IMR-90 (cell line): ENCODE measurements at places on chromosomes 6 and 20. TPM values are rescaled to one million over a fixed set of nuclear protein-coding genes. Genes with fewer than 3 reads are reported as not detected.
A peak's percentile ranks its signal among the peaks of the same experiment; 100 is the strongest.

DNA sequence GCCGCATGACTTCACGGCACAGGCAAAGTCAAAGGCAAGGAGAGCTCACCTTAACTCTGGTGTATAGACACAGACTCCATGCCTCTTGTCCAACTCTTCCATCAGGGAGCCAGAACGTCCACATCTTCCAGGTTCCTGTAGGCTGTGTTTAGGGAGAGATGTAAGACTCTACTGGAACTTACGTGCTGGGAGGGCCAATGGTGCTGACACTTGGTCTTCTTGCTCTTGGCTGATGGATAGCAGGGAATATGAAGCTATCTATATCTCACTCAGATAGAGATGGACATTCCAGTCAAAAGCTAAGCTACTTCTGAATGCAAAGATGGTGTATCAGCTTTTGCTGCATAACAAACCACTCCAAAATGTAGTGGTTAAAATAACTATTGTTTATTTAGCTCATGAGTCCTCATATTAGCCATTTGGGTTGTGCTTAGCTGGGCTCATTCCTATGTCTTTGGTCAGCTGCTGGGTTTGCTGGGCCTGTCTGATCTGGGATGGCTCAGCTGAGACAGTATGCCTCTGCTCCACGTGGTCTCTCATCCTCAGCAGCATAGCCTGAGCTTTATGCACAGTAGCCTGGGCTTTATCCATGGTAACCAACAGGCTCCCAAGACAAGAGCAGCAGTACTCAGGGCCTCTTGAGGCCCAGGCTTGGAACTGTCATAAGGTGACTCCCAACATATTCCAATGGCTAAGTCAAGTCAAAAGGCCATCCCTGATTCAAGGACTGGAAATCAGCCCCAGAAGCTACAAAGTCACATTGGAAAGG lies 111.6 kb downstream of the SNX5 start:
- no peaks in the 10 kb centered on the region for H3K36me3 ChIP-seq
- H3K27me3 ChIP-seq: no peaks in the 10 kb centered on the region; the same call in 1 of the 2 replicates
- H3K27ac ChIP-seq: no peak overlapping the region
- DNase-seq: no peak

- no peaks in the 10 kb centered on the region for H3K27me3 ChIP-seq
- H3K27ac ChIP-seq: no peak overlapping the region
- H3K4me1 ChIP-seq: no peaks in the 10 kb centered on the region
- H3K36me3 ChIP-seq: peaks cover 21% of the 10 kb centered on the region; the same call in 1 of the 2 replicates
- H3K4me3 ChIP-seq: no peak overlapping the region
Observed at GRCh38 chr6:39897698-39898097, 36.6 kb downstream of the MOCS1 start.

DNA sequence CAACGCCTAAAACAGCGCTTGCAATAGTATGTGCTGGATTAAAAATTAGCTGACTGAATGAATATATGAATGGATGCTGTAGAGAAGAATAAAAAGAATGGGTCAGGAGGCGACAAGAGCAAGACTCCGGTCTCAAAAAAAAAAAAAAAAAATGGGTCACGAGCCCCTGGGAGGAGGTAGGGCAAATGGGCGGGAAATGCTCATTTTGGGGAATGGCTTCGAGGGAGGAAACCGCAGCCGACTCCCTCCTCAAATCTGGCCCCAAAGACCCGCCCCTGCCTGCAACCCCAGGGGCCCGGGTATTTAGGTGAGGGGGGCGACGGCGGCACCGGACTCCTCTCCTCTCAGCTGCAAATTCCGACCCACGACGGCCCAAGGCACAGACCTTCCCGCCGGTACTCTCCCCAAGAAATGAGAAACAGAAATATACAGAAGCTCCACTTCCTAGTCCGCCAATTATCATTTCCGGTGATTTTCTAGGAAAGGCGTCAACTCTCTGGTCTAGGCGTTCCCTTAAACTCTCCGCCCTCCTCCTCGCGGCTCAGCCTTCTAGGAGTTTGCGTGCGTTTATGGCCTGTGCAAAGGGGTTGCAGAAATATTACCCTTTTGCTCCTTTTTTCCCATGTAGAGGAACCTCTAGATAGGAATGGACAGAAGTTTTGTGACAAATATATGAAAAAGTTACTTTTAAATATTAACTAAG lies at the start of gene ZNF311:
Gene ZNF311 (minus strand): TSS at position 133 of the 703 bp plus-strand sequence. CDS start 1,361 bp downstream, outside the sequence.
- no peaks in the 10 kb centered on the region for H3K36me3 ChIP-seq
- peak within 1 kb of the TSS; percentile 75 for H3K4me3 ChIP-seq
- H3K27me3 ChIP-seq: no peaks in the 10 kb centered on the region; the same call in 1 of the 2 replicates
- peak; percentile 43 for DNase-seq

DNA sequence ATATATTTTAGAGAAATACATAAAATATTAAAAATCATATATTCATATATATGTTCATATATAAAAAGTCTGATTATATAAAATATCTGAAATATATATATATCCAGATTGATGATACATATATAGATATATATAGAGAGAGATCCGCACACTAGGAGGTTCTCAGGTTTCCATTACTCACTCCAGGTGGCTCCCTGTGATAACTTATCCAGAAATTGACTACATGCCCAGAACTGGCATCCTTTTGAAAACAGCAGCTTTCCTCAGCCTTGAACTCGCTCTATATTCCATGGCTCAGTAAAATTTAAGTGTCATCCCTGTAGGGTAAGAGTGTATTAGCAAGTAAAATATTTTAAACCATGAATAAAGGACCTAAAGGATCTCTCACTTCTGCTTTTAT lies 206.8 kb downstream of the TINAG start:
- H3K4me1 ChIP-seq: no peaks in the 10 kb centered on the region
- peak; percentile 2 for DNase-seq
- no peak overlapping the region for H3K27ac ChIP-seq
- no peak overlapping the region for H3K4me3 ChIP-seq
- H3K36me3 ChIP-seq: no peaks in the 10 kb centered on the region

DNA sequence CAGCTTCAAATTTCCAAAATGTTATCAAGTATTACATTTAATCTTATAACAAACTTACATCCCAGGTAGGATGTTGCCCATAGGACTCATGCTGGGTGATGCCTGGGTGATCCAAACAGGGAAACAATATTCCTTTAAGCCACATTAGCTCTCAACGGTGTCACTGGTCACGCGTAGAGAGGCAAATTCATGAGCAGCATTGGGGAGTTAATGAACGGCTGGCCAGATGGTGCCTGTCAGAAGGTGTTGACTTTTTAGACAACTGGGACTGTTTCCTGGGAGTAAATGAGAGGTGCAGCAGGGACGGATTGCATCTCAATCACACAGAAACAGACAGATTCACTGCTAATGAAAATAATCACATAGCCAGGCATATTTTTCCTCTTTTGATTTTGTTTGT lies 83.3 kb upstream of the ID4 start:
- no peaks in the 10 kb centered on the region for H3K36me3 ChIP-seq
- H3K27me3 ChIP-seq: no peaks in the 10 kb centered on the region
- H3K4me1 ChIP-seq: peaks cover 6% of the 10 kb centered on the region
- H3K27ac ChIP-seq: no peak overlapping the region

- H3K27ac ChIP-seq: no peak overlapping the region
- H3K4me1 ChIP-seq: no peaks in the 10 kb centered on the region
- H3K36me3 ChIP-seq: 0 out of 2 replicates have a peak, but pooled peaks cover 2% of the 10 kb centered on the region
- no peaks in the 10 kb centered on the region for H3K27me3 ChIP-seq
Observed at GRCh38 chr6:154901876-154902552, 93.1 kb upstream of the TIAM2 start.

GRCh38 chr6:91273729-91274128 lies 686.9 kb upstream of the MAP3K7 start:
- H3K4me3 ChIP-seq: no peak overlapping the region
- H3K27ac ChIP-seq: no peak overlapping the region
- no peak for DNase-seq
- H3K36me3 ChIP-seq: no peaks in the 10 kb centered on the region
- no peaks in the 10 kb centered on the region for H3K4me1 ChIP-seq
- no peaks in the 10 kb centered on the region for H3K27me3 ChIP-seq

DNA sequence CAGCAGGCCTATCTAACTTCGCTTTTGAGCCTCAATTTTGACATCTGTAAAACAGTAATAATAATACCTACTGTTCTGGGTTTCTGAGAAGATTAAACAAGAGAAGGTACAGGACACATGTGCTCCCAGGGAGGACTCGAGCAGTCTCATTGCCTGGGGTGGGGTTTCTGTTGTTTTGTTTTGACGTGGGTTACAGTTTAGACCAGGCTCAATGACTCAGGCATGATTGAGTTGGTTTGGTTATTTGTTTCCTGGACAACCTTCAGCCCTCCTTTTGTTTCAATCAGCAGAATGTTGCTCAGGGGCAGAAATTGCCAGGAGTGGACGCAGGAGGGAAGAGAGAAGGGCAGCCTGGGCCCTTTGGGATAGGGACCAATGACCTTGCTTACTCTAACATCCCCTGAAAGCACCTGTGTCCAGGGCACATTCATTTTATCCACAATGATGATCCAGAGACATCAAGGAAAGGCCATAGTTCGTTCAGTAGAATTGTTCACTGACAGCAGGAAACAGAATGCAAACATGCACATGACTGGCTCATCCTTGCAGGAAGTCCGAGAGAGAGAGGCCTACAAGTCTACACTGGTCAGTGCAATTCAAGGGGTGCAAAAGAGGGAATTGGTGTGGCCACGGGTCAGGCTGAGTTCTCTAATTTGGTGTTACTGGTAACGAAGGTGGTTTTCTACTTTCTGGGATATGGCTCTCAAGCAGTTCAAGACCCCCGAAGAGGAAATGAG lies 74.5 kb upstream of the MRPS10 start:
- H3K36me3 ChIP-seq: peaks cover 5% of the 10 kb centered on the region; the same call in 1 of the 2 replicates
- H3K27ac ChIP-seq: no peak overlapping the region

DNA sequence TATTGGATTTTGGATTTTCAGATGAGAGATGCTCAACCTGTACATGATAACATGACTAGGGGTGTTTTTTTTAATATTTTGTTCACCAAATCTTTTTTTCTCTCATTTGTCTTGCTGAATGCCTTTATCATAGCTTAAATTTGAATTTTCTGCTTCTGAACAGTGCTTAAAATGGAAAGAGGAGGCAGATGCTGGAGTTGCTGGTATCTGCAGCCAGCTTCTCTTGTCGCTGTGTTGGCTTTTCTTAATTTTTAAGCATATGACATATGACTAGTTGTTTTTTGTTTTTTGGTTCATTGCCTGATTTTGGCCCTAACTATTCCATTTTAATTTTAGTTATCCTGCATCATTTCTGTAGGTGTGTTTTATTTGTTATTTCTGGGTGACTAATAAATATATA lies 196.1 kb downstream of the PLCB1 start:
- no peak overlapping the region for H3K4me3 ChIP-seq
- no peaks in the 10 kb centered on the region for H3K27me3 ChIP-seq
- no peak overlapping the region for H3K27ac ChIP-seq
- no peak for DNase-seq
- H3K4me1 ChIP-seq: no peaks in the 10 kb centered on the region; the same call in 1 of the 2 replicates
- no peaks in the 10 kb centered on the region for H3K36me3 ChIP-seq

DNA sequence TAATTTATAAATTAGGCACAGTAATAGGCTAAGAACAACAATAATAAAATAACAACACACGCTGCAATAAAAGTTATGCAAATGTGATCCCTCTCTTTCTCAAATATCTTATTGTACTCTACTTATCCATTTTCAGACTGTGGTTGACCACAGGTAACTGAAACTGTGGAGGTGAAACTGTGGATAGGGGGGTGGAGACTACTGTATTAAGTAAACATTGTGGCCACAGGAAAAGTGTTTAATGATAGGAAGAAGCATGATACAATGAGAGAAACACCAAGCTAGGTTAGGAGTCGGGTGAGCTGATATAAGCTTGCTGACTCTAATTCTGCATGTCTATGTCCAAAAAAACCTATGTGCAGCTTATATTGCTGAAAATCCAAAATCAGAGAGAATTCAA lies 23.0 kb downstream of the NHLRC1 start:
- H3K4me3 ChIP-seq: no peak overlapping the region
- DNase-seq: no peak
- no peak overlapping the region for H3K27ac ChIP-seq
- no peaks in the 10 kb centered on the region for H3K27me3 ChIP-seq
- H3K36me3 ChIP-seq: no peaks in the 10 kb centered on the region

DNA sequence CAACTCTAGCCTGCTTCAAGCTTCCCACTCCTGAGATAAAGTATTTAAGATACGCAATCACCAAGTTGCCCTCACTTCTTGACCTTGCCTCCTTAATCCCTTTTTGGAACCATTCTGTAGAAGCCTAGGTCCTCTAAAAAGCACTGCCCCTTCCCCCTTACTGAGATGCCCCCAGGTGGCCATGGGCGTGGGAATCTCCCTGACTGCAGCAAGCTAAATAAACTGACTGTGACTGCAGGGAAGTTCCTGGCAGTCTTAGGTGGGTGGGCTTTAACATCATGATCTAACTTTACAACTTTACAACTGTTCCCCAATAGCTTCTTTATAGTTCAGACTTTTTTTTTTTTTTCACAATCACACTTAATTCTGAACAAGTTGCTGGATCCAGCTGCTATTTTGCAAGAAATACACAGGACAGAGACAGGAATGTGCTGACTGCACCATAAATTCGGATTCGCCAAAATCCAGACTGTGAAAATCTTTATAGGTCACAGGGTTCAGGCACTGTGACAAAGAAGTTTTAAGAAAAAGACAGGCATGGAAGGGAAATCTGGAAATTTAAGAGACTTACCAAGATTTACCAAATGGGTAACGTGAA lies 344.2 kb upstream of the SULF2 start:
- H3K27ac ChIP-seq: no peak overlapping the region
- no peak overlapping the region for H3K4me3 ChIP-seq
- no peak for DNase-seq
- H3K4me1 ChIP-seq: no peaks in the 10 kb centered on the region
- peaks cover 3% of the 10 kb centered on the region; the same call in 1 of the 2 replicates for H3K27me3 ChIP-seq

DNA sequence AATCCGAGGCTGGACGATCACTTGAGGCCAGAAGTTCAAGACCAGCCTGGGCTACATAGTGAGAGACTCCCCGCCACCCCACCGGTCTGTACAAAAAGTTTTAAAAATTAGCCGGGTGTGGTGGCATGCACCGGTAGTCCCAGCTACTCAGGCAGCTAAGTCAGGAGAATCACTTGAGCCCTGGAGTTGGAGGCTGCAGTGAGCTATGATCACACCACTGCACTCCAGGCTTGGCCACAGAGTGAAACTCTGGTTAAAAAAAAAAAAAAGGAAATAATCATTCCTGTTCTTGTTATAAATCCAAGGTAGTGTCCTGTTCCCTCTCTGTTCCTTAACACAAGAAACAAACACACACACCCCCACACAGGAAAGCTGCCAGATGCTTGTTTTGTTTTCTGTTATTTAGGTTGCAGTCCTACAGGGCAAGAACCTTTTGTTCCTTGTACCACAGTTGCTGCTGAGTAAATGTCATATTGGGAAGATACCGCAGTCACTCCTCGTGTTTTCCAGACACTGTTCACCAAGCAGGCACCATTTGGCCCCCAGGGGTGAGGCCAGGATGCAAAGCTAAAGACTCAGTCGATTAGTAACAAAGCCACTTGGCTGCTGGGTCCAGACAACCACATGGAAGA lies 28.9 kb downstream of the ASIP start:
- DNase-seq: no peak
- peaks cover 4% of the 10 kb centered on the region for H3K36me3 ChIP-seq
- no peaks in the 10 kb centered on the region for H3K4me1 ChIP-seq

The NCOA7 gene
- total RNA-seq: 12.9 and 17.2 TPM in 2 replicates

The MUC22 gene
- not detected in 2 replicates for total RNA-seq

The TTBK1 gene
- under 0.01 TPM in 1 of 2 replicates, not detected in the other for total RNA-seq

The OSER1 gene
- total RNA-seq: 66.9 and 70.6 TPM in 2 replicates

The TPD52L1 gene
- 10.2 and 10.8 TPM in 2 replicates for total RNA-seq

The MOCS1 gene
- total RNA-seq: 8.1 and 9.5 TPM in 2 replicates

The LTV1 gene
- 11.1 and 26.1 TPM in 2 replicates for total RNA-seq
